MG63 (cell line): ENCODE measurements at places on chromosomes 11 and 22. TPM values are rescaled to one million over a fixed set of nuclear protein-coding genes. Genes with fewer than 3 reads are reported as not detected.

- no peak for DNase-seq
Observed at GRCh38 chr11:113286009-113286408, 28.4 kb upstream of the TTC12 start.

The RDX gene
- 69.5 and 161 TPM in 2 replicates for total RNA-seq

The SMC1B gene
- total RNA-seq: not detected in 2 replicates

DNA sequence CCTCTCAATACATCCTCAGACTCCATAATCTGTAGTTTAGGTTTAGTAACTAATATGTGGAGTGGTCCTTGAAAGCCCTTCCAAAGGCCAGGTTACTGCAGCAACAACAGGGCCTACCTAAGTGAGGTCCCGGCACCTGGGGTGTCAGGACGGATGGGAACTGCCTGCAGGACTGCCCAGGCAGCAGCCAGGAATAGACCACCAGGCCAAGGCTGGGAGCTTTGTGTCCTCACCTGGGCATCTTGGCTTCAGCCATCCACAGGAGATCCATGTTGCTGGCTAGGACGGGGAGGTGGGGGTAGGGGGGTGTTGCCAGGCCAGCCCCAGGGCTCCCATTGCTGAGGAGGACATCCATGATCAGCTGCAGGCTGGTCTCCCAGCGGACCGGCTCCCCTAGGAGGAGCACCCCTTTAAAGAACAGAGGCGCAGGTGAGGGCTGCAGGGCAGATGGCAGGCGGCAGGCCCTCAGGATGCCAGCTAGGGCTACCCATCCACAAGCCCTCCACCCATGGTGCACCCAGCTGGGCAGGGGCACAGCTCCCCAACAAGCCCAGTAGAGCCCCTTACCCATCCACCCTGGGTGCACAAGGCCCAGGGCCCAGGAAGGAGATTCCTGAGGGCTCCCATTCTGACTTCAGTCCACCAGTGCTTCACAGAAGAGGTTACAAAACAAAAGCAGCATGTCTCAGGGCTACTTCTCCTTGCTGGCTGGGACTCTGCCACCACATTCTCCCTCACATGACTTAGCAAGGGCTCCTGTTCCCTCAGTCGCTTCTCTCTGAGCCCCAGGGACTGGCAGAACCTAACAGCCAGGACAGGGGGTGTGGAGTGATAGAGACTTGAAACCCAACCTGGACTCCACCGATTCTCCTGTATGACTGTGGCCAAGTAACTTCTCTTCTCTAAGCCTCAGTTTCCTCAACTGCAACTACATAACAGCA lies 18.0 kb downstream of the HDHD5 start:
- DNase-seq: no peak

GRCh38 chr11:35246745-35247144 lies 107.8 kb downstream of the CD44 start:
- no peak for DNase-seq

- no peak for DNase-seq
Observed at GRCh38 chr22:26002456-26002855, 166.8 kb upstream of the SEZ6L start.

The CEND1 gene
- not detected in 2 replicates for total RNA-seq

The ANO5 gene
- total RNA-seq: not detected in 2 replicates

The NRXN2 gene
- total RNA-seq: 4.2 and 12.7 TPM in 2 replicates

DNA sequence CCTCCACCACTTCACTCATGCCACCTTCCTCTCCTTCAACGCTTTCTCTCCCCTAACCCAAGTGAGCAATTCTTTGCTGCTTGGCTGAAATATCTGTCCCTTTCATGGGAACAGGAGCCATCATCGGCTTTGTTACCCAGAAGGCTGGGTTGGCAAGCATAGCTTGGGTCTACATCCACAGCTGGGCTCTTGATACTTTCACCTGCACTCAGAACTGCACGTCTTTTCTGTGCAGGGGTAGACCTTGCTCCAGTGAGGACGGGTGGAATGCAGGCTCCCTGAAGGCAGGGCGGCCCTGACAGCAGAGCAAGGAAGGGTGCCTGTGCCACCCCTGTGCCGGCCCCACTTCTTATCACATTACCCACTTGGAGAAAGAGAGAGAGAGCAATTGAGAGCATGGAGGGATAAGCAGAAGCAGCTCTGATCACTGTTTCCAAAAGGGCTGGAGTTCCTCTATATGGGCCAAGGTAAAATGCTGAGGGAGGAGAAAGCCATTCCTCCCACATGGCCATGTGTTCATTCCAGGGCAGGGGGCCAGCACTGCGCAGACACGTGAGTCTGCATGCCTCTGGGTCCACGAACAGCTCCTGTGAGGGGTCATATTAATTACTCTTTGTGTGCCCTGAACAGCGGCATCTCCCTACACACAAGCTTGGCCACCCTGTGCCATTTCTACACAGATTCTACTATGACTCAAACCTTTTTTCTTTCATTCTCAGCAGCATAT lies 181.8 kb downstream of the BUD13 start:
- no peak for DNase-seq

The LRRN4CL gene
- 1.4 and 2.3 TPM in 2 replicates for total RNA-seq

DNA sequence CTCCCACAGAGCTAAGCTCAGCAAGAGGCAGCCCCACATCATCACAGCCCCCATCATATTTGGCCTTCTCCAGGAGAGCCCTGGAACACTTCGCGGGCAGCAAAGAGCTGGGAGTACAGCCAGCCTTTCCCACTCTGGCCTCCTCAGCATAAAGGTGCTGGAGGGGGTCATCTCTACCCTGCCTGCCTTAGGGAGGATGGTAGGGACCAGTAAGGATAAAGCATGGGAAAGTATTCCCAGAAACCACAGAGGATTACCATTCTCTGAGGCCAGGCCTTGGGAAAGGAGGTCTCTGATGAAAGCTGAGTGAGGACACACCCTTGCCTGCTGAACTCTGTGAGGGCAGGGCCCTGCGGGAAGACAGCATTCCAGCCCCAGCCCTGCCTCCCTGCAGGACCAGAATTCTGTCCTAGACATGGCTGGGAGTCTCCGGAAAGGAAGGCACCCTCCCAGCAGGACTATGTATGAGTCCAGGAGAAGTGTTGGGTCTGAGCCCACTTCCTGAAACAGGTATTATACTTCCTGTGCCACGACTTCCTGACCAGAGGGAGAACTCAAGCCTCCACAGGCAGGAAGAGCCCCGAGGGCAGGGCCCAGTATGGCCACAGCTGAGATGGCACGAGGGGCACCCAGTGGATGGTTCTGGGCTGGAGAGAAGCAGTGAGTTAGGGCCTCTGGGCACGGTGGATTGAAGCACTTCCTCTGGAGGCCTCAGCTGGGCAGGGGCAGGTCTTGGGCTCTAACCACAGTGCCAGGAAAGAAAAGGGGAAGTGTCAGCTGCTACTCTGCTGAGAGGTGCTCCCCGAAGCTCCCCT lies 12.9 kb upstream of the CASTOR1 start:
- DNase-seq: no peak

- no peak for DNase-seq
Observed at GRCh38 chr22:36395055-36395849, 7.5 kb upstream of the MYH9 start.
